Suppressor macrophage treated with lipopolysaccharide for 4 hours (primary cell): ENCODE measurements at places on chromosomes 4 and X.
A peak's percentile ranks its signal among the peaks of the same experiment; 100 is the strongest.

GRCh38 chrX:69389101-69389501, 115.0 kb upstream of the NALF2 start:
- no peak for DNase-seq

DNA sequence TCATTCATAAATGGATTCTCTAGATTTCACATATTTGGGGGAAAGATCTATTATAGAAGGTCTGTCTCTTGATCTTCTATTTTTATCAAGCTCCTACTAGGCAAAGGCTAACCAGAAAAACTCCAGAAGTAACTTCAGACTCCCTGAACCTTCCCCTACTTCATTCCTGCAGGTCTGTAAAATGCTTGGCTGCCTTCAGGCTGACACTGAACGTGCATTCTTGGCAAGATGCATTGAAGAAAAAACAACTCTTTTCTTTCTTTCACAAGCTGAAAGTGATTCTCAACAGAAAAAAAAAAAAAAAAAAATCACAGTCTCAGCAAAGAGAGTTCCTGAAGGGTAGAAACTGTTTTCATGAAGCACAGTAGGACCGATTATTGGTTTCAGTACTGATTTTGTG, 12.7 kb downstream of the OPHN1 start:
- no peak for DNase-seq

DNA sequence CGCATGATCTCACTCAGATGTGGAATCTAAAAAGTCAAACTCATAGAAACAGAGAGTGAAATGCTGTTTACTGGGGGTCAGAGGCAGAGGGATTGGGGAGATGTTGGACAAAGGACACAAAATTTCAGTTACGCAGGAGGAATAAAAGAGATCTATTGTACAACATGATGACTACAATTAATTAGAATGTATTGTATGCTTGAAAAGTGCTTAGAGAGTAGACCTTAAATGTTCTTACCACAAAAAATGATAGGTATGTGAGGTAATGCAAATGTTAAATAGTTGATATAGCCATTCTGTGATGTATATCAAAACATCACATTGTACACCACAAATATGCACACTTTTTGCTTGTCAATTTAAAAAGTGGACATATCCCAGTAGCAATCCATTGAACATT, 36.1 kb upstream of the PHKA2 start:
- no peak for DNase-seq

- DNase-seq: no peak
Observed at GRCh38 chr4:67725132-67725531, 24.2 kb upstream of the UBA6 start.

GRCh38 chr4:19534159-19534558, 717.5 kb upstream of the SLIT2 start:
- no peak for DNase-seq

DNA sequence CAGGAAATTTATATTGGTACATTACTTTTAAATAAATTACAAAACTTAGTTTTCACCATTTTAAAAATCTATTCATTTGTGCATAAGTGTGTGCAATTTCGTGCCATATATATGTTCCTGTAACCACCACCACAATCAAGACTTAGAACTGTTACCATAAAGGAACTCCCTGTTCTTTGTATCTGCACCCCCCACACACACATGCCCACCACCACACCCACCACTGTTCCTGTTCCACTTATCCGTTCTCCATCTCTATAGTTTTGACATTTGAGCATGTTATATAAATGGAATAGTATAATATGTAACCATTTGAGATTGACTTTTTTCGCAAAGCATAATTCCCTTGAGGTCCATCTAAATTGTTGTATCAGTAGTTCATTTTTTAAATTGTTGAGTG, 73.7 kb downstream of the TAF1 start:
- no peak for DNase-seq

- peak; percentile 13 for DNase-seq
Observed at GRCh38 chr4:147943159-147943638, 211.3 kb downstream of the ARHGAP10 start.

GRCh38 chrX:110219920-110220319, 98.0 kb downstream of the AMMECR1 start:
- DNase-seq: peak; percentile 5

DNA sequence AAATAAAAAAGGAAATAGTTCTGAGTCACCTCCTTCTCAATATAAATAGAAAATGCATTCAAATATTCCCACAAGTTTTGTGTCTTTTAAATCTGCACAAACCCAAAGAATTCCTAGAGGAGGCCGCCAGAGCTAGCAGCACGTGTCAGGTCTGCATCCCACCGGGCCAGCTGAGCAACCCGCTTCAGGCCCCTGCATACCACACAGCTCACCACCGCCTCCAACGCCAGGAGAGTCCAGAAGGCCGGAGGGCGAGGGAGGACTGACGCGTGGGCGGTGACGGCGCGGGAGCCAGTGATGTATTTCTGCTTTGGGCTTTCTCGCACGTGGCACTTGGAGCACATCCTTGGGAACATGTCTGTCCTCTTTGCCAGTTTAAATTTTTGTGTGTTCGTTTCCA, 61.9 kb upstream of the CLDN34 start:
- DNase-seq: no peak

DNA sequence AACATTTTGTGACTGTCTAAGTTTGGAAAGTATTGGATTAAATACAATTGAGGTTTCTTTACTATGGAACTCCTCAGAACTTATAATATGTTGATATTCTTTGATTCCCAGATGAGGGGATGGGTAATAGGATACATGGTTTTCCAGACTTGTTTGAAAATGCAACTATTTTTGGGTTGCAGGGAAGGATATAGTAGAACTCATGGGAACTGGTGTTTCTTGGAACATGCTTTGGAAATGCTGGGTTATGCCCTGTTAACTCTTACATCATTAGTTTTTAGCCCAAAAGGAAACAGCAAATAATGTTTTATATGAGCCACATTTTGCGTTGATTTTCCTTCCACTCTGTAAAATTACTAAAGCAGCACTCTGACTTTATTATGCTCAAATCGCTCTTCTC, 41.9 kb downstream of the HPF1 start:
- no peak for DNase-seq

DNA sequence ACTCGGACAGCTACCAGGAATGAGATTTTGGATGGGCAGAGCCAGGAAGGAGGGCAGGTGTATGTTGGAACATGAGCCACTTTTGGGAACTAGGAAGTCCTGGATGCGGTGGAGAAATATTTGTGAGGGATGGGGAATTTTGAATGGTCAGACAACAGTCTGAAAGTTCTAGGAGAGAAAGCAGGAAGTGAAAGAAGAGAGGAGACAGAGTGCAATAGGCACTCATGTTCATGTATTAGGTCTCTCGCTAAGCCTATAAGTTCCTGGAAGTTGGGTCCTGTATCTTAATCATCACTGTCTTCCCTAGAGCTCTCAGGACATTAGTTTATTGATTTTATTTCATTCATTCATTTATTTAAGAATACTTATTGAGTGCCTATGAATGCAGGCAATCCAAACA, 65.7 kb upstream of the CITED1 start:
- peak; percentile 3 for DNase-seq

DNA sequence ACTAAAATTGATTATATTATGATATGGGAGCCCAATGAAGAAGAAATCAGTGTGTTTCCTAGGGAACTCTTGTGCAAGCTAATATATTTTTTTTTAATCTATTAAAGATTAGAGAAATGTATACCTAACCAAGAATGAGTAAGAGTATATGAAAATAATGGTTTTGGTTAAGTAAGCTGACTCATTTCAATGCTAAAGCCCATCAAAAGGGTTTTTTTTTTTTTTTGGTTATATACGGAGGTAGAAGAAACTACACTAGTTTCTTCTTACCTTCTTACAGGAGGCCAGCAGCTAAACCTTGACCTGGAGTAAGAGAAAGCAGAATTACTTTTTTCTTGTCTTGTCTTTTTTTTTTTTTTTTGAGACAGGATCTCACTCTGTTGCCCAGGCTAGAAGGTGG, 27.5 kb downstream of the RUFY3 start:
- DNase-seq: no peak

GRCh38 chr4:180059216-180059881, 2183.9 kb upstream of the TENM3 start:
- DNase-seq: peak; percentile 2
